ENCODE measurements at places on chromosomes 7 and 10. TPM values are rescaled to one million over a fixed set of nuclear protein-coding genes. Genes with fewer than 3 reads are reported as not detected.
A peak's percentile ranks its signal among the peaks of the same experiment; 100 is the strongest.

DNAAF5 gene
- 36.4 TPM for total RNA-seq

UPF2 gene
- total RNA-seq = 27.9 TPM

PTPRZ1 gene
- total RNA-seq = not detected

CYP26C1 gene
- not detected for total RNA-seq

IFIT1B gene
- not detected for total RNA-seq

DNAJC12 gene
- total RNA-seq = 32.5 TPM

LRIT1 gene
- not detected for total RNA-seq

NOLC1 gene
- 215 TPM for total RNA-seq

CNPY1 gene
- total RNA-seq = not detected

MSS51 gene
- 2.0 TPM for total RNA-seq

CCDC3 gene
- not detected for total RNA-seq

AKR1D1 gene
- total RNA-seq = not detected

SKIDA1 gene
- total RNA-seq = 0.36 TPM

DNA sequence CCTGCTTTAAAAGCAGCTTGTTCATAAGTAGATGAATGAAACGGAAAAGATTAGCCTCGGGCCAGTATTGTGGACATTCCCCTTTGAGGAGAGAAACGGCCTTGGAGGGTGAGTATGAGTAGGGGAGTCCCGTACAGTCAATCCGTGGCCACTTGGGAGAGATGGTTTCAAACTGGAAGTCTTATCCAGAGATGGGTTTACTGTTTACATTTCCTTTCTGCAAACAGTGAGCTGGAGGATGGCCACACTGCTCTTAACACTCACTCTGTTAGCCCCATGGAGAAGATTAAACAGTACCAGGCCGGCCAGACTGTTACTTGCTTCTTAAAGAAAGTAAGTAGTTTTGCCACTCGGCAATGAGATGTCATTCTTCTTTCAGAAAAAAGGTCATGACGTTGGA is 20.3 kb downstream of the CALHM2 start:
- DNase-seq = no peak

DNA sequence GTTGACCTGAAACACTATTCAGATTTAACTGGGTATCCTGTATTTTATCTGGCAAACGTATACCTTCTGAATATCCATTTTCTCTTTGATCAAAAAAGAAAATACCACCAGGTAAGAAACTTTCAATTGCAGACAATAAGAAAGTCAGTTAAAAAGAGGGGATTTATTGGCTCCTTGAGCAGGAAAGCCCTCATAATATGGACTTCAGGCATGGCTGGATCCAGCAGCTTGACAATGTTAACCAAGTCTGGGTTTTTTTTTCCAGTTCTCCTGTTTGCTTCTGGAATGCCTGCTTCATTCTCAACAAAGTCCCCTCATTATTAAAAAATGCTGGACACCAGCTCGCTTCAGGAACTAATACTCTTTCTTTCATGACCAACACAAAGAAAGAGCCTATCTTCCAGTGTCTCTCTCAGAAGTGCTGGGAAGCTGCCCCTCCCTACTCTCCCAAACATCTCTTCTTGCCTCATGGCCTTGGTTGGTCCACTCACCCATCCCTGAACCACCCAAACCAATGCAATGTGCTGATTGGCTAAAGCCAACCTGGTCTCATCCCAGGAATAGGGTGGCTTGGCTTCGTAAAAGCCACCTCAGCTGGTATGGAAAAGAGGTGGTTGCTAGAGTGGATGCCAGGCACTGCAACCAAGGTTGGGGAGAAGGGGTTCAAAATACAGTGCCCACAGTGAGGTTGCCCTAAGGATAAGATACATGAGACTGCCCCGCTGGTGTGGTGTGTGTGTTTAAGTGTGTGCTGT is 30.6 kb upstream of the WDFY4 start:
- no peak for DNase-seq

GRCh38 chr7:82677493-82677892 is 233.9 kb upstream of the CACNA2D1 start:
- DNase-seq = peak; percentile 77

- peak; percentile 43 for DNase-seq
These were observed 789 bp downstream of the TCF7L2 start for GRCh38 chr10:112950714-112951358.

- peak; percentile 43 for DNase-seq
These were observed 29.1 kb downstream of the EPC1 start for GRCh38 chr10:32317795-32318357.

- no peak for DNase-seq
These were observed 8.8 kb upstream of the CNPY1 start for GRCh38 chr7:155555116-155555695.

GRCh38 chr7:30914596-30914995 is 2.9 kb downstream of the AQP1 start:
- DNase-seq = no peak

- no peak for DNase-seq
These were observed 90.7 kb downstream of the PARP12 start for GRCh38 chr7:139972029-139972428.

GRCh38 chr10:6201516-6201975 is 1.2 kb upstream of the PFKFB3 start:
- peak; percentile 97 for DNase-seq

- DNase-seq = no peak
These were observed 259.0 kb downstream of the PHTF2 start for GRCh38 chr7:78057571-78057970.

DNA sequence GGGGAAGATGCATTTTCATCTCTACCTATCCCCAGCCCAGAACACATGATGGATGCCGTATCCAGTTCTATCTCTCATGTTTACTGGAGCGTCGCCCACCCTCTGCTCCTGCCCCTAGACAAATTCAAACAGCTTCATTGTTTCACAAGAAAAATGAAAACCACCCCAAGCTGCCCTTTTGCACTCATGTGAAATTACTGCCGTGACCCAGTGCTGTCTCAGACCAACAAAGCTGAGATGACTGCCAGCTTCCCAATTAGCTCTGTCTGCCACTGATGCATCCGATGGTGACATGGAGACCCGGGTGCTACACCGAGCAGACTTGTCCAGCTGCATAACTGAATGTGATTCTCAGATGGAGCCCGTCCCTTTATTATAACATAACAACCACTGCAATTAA is 67.7 kb downstream of the FOXI2 start:
- no peak for DNase-seq

DNA sequence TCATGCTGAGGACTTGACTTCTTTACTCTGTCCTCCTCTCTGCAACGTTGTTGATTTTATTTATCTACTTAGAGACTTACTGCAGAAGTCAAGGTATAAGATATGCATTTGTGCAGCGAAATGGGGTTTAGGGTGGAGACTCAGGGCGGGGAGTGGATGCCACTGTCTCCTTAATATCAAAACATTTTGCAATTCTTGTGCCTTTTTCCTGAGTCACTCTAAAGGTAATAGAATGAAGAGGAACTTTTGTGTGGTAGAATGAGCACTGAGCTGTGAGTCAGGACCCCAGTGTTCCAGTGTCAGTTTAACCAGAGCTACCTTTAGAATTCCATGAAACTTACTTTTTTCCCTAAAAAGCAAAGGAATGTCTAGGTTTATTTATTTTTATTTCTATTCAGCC is 78.2 kb downstream of the VTI1A start:
- DNase-seq = no peak

GRCh38 chr7:85022064-85022697 is 164.7 kb downstream of the SEMA3D start:
- DNase-seq = no peak

DNA sequence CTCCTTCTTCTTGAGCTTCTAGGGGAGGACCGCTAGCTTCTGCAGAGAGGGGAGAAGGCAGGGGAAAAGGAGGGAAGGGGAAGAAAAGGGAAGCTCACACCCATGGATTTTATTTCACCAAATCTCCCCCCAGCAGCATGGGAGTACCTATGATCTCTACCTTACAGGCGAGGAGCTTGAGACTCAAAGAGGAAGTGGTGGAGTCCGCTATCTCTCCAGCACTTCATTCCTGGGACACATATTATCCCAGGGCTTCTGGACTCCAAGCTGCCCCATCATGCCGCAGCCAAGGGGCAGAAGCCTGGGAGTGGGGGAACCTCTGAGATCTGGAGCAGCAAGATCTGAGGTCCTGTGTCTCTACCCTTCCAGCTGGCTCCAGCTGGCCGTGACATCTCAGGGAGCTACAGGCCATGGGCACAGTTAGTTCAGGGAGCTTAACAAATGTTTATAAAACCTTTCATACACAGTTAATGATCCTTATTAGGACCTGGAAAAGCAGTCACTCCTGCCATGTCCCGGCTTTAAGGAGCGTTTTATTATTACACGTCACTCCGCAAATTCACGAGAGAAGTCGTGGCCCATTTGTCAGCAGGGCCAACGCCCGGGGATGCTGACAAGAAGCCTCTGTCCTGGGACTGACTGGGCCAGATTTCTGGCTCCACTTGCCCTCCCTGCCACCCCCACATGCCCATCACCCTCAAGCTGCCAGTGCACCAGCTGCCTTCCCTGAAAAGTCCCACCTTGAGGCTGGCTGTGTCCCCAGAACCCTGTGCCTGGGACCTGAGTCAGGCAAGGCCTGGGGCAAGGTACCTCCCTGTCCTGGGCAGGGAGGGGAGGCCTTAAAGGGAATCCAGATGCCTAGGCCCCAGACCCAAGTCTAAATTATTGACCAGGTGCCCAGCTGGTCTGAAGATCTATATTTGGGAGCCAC is 132.1 kb upstream of the ZMIZ1 start:
- no peak for DNase-seq

DNA sequence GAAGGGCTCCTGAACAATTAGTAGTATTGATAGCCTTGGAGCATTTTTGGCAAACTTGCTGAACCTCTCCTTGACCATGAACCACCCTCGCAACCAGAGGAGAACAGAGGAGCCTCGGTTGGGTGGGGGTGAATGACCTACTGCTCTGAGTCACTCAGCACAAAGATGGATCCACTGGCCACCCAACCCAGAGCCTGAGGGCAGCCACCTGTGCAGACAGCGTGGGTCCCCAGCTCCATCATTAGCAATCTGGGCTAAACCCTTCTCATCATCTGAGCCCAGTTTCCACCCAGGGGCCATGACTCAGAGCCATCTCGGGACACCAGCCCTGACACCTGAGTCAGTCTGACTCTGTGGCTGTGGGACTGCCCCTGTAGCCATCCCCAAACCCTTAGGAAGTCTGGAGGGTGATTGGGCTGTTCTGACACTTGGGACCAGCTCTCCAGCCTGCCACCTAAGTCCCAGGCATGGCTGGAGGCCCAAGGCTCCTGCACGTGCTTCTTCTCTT is 171.8 kb upstream of the GPR26 start:
- no peak for DNase-seq

DNA sequence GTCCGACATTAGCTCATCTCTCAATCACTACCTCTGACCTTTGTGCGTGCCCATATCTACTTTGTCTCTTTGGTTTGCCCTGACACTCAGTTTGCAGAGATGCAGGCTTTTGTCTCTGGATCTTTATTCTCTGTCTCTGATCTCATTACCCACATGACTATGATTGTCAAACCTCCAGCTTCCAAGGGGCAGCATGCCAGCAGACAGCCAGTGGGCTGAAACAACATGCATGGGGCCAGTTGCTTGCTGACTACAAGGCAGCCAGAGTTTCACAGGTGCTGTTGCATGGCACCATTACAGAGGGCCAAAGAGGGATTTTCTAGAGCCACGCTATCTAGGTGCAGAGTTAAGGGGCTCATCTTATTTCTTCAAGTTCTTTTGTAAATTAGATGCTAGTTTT is 146.2 kb downstream of the SPAG6 start:
- DNase-seq = no peak
